ENCODE measurements at places on chromosomes 7 and 10.

GRCh38 chr7:149717481-149717880, 55.9 kb downstream of the ZNF467 start:
- no peak for DNase-seq

DNA sequence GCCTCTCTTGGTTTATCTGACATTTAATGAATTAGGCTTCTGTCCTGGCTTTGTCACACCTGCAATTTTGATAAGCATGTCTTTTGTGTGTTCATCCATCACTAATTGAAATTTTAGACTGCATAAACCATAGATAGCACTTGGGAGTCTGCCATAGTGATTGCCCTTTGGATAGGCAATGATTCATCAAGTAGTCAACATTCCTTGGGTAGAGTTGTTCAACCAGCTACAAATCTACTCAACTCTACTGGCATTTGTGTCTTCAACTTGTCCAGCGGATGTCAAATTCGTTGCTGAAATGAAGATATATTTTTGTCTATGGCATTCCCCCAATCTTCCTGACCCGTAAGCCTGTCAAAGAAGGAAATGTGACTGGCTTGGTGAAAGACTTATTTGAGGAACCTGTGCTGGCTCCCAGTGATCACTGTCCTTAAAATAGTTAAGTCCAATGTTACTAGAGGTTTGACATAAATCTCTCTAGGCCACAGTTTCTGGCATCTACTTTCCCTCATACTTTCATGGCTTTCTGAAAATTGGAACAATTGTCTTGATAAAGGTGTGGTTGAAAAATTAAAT, 33.7 kb upstream of the CREB5 start:
- DNase-seq = no peak

- DNase-seq = no peak
These were observed 18.7 kb downstream of the GRID2IP start for GRCh38 chr7:6532516-6532915.

DNA sequence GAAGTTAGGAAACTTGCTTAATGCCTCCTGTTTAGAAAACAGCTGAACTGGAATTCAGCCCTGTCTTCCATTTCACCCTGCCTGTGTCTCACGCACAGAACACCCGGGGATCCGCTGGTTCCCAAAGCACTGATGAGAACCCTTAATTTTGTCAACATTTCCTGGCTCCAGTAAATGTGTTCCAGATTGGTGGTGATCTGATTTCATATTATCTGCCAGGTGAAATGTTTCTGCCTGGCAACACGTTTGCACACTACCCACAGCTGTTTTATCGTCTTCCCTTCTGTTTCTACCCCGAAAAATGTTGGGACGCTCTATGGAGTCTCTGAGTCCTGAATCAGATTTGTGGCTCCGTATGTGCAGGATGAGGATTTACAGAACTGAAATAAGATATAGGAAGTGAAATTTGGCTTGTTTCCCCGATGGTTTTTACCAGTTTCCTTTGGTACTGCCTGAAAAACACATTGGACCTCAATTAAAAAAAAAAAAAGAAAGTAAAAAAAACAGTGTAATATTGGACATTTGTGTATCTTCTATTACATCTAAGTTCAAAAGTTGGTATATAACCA, 29.0 kb downstream of the MRC1 start:
- no peak for DNase-seq

GRCh38 chr10:118850418-118851061, 95.8 kb upstream of the CACUL1 start:
- peak; percentile 5 for DNase-seq

DNA sequence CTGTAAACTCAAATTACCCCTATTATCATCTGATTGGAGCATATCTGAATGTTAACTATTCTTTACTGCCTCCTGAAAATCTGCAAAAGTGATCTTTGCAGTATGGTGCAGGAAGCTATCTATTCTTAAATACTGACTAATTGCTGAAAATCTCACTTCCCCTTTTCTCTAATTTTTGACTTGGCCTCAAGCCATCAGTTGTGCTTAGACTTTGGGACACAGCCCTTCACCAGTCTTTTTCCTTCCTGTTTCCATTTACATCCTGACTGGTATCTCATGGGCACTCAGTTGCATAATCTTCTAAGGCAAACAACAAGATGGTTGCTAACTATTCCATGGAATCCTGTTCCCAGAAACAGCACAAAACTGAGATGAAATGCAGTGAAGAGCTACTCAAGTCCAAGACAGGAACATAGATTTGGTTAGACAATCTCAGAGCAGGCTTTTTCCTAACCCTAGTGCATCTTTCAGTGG, 228.5 kb downstream of the SORCS1 start:
- no peak for DNase-seq
